ENCODE measurements at places on chromosomes 12 and 14.

DNA sequence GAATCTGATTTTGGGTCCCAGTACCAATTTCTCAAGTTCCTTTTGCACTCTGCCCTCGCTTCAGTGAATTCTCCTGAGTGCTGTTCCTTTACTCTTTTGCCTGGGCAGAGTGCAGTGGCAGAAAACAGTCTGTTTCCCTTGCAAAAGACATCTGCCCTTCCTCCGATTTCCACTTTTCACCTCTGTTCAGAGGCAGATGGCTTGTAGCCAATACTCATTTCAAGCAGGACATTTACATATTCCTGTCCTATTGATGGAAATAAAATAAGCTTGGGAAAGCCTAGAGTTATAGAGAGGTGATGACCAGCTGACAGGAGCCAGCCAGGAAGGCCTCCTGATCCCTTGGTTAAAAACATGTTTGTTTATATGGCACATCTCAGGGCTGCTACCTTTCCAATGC, 111.0 kb downstream of the SLC8A3 start:
- no peak for DNase-seq

GRCh38 chr12:19183121-19183838, 53.7 kb downstream of the PLEKHA5 start:
- no peak for DNase-seq

GRCh38 chr12:116276652-116277466, 634 bp downstream of the MED13L start:
- peak; percentile 62 for DNase-seq

GRCh38 chr12:68972595-68972994, 39.6 kb upstream of the CPM start:
- DNase-seq, result peak; percentile 78

DNA sequence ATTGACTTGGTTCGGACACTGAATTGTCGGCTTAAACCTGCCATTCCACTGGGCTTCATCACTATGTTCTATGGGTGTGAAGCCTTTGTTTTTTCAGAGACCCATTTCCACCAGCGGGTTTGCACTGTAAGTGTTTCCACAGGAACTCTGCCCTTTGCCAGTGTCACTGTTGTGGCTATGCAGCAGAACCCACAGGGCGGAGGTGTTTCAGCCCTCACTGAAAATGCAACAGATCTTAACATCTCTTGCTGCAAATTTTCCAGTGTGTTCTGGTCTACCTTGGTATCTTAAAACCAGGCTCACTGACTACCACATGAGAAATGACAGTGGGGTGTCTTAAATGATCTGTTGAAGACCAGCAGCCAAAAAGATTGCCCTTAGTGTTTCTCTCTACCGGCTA, 21.1 kb downstream of the PRKCH start:
- no peak for DNase-seq

DNA sequence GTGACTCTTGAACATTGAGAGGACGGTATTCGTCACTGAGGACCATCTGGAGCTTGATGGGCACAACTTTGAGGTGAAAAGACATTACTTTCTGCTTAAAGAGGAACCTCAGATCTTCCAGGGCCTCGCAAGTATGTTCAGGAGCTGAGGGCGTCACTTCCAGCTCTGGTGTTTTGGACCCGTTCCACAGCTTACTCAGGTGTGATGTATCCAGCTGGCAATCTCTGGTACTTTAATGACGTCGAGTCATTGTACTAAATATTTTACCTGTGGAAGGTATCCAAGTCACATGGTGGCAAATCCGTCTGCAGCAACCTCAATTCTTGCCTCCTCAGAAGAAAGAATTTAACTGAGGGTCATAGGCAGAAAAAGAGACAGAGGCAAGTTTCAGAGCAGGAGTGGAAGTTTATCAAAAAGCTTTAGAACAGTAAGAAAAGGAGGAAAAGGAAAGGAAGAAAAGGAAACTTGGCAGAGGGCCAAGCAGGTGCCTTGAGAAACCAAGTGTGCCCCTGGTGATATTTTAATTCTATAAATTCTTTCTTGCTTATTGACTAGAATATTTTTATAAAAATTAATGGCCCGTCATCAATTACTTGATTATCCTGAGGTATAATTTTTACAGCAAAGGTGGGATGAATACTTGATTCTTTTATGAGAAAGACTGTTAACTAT, 250.6 kb downstream of the AEBP2 start:
- peak; percentile 77 for DNase-seq
